ENCODE measurements at places on chromosomes 4 and X.

DNA sequence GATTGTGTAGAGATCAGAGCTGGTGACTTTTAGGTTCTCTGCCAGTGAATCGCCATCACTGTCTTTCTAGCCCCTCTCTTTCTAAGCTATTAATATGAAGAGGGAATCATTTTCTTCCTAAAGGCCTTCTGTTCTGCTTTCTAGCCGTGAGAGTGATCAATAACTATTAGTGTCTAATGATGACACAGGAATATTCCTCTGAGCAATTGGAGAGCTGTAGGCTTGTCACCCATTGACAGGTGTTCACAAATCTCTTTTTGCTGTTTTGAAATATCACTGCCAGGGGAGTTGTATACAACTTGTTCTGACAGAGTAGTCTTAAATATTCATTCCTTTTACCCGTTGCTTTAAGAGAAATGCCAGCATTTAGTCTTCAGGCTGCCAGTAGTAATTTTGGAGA, 13.9 kb downstream of the FHIP1A start:
- DNase-seq: no peak

DNA sequence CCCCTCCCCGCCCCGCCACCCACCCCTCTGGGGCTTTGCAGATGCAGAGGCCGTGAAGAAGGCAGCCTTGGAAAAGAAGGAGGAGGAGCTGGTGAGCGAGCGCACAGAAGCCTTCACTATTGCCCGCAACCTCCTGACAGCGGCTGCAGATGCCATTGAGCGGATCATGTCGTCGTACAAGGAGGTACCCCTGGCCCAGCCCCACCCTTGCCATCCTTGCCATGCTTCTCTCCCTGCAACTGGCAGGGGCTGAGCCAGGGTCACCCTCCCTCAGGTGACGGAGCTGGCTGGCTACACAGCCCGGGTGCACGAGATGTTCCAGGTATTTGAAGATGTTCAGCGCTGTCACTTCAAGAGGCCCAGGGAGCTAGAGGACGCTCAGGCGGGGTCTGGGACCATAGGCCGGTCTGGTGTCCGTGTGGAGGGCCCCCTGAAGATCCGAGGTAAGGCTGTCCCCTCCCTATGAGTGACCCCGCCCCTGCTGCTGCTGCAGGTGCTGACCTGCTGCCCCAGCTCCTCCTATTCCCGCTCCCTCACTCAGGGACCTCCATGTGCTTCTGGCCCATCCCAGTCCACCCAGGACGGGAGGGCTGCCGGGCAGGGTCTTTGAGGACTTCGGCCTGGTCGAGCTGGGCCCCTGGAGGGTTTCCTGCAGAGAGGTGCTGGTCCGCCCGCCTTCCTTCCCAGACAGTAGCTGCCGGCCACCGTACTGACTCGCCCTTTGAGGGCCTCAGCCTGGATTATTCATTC, 11.6 kb downstream of the ABCD1 start:
- no peak for DNase-seq

GRCh38 chr4:168631241-168632162, 134.7 kb downstream of the PALLD start:
- no peak for DNase-seq

GRCh38 chr4:17098996-17099395, 200.6 kb upstream of the LDB2 start:
- no peak for DNase-seq
